GDM1 (cell line): ENCODE measurements at places on chromosomes 3 and 15.
A peak's percentile ranks its signal among the peaks of the same experiment; 100 is the strongest.

- DNase-seq: no peak
Observed at GRCh38 chr3:74845081-74845480, 230.6 kb upstream of the CNTN3 start.

DNA sequence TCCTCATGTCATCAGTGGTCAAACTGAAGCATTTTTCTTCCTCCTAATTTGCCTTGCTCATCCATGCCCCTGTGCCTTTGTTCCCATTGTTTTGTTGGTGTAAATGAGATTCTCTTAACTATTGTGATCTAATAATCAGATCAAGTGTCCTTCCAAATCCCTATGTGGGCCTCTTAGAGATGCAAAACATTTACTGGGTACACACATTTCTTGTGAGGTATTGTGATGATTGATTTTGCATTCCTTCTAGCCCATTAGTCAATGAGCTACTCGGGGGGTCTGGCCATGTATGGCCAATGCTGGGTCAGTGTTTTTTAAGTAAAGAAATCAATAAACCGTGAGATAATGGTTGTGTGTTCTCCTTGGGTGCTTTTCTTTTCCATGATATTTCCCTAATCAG, 580.4 kb downstream of the VGLL3 start:
- DNase-seq: no peak

DNA sequence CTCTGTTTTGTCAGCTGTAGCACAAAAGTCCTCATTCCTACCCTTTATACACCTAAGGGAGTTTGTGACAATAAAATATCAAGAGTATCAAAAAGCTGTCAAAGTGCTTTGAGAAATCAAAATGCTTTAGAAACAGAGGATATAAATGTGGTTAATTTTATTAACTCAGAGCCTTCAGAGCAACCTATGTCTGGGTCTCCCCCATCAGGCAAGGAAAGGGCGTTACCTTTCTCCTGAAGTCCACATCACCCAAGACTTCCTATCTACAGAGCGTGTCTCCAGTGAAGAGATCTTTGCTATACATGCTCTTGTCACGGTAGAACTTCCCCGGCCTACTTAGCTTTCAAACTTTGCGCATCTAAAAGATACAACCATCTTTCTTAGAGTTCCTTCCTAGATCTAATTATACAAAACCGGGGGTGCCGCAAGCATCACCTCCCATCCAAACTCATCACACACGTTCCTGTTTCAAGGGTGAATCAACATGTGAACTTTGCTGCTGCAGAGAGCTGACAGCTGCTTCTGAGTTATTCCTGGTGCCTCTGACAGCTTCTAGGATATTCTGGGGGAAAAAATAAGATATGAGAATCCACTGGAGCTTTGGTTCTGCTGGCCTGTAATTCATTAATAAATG, 93.0 kb downstream of the RARB start:
- DNase-seq: no peak

DNA sequence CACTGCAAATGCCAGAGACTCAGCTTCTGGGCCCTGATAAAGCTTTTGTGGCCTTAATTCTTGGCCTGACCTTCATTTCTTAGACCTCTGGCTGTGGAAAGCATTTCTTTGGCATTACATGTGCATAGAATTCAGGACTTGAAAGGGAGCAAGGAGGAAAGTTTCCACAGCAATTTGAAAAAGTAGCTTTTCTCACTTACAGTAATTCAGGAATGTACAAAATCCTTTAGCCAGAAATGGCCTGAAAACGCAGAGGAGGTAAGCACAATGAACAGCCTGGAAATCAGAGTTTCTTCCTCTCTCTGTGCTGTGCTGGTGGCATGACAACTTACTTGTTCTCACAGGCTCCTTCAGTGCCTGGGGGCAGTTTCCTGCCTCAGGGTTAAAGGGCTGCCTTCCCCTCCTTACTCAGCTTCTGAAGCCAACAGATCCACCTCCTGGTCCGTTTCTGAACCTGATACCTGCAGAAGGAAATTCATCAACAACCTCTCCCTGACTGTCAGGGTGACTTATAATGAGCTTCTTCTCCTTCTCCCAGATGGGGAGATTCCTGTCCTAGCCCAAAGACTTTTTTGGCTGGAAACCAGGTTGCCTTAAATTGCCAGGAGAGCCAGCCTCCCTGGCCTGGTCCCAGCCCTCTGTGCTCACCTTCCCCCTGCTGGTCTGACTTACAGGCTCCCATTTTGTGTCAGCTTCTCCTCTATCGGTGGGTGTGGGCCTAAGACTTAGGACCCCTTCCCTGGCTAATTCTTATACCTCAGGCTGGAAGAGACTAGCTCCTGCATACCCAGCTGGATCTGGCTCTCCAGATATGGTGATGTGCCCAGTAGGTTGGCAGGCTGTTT, 102.3 kb downstream of the MYRIP start:
- no peak for DNase-seq

GRCh38 chr15:61681676-61682075, 378.6 kb downstream of the VPS13C start:
- no peak for DNase-seq

- DNase-seq: no peak
Observed at GRCh38 chr3:16290007-16290826, 25.2 kb downstream of the OXNAD1 start.

DNA sequence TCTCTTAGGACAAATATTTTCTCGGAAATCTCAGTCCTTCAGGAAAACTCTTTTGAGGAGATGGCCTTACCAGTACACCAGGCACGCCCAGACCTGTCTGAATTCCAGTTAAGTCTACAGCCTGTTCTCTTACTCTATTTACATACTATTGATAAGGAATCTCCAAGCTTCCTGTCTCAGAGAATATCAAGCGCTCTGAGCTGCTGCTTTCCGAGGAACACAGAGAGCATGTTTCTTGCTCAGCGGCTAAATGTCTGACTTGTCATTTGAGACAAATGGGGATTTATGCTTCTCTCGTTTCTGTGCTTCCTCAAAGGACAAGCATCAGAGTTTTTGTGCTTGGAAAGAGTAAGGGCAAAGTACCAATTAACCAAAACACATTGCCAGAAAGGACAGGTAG, 112.4 kb upstream of the CCDC54 start:
- DNase-seq: no peak

- DNase-seq: no peak
Observed at GRCh38 chr3:165753560-165753959, 83.7 kb downstream of the BCHE start.

- no peak for DNase-seq
Observed at GRCh38 chr3:105878061-105878460, 9.2 kb upstream of the CBLB start.

GRCh38 chr3:86794361-86795065, 196.4 kb downstream of the VGLL3 start:
- DNase-seq: no peak

DNA sequence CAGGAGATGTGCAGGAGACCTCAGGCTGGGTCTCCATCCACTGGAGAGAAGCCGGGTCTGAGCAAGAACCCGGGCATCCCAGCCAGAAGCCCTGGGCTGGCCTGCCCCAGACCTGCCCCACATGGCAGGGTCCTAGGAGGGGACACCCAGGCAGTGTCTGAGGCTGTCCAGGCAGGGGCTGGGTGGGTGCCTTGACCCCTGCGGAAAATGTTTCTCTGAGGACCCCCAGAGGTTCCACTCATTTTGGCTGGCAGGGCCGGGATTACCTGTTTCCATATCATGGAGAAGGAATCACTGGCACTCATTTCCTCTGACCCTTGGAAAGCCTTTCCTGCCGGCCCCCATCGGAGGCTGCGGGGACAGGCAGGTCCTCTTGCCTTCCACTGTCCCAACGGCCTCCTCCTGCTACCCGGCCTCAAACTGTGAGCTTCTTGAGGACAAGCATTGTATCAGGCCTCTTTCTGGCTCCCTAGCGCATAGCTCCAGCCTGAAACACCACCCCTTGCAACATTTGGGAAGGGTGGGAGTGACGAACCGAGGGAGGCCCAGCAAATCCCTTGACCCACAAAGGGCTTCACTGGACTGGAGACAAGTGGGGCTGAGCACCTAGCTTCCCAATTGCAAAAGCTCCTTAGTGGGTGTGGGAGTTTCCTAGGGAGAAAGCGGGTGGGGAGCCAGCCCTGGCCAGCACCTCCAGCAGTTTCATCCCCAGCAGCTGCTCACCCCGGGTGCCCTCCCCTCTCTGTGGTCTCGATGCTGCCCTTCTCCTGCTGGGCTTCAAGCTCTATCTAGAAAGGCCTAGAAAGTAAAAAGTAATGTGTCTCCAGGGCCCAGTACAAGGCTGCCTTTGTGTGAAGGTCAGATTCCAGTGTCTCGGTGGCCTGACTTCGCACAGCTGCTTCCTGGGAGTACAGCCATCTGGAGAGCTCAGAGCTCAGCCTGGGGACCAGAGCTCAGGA, 29.7 kb downstream of the ACSBG1 start:
- DNase-seq: no peak

DNA sequence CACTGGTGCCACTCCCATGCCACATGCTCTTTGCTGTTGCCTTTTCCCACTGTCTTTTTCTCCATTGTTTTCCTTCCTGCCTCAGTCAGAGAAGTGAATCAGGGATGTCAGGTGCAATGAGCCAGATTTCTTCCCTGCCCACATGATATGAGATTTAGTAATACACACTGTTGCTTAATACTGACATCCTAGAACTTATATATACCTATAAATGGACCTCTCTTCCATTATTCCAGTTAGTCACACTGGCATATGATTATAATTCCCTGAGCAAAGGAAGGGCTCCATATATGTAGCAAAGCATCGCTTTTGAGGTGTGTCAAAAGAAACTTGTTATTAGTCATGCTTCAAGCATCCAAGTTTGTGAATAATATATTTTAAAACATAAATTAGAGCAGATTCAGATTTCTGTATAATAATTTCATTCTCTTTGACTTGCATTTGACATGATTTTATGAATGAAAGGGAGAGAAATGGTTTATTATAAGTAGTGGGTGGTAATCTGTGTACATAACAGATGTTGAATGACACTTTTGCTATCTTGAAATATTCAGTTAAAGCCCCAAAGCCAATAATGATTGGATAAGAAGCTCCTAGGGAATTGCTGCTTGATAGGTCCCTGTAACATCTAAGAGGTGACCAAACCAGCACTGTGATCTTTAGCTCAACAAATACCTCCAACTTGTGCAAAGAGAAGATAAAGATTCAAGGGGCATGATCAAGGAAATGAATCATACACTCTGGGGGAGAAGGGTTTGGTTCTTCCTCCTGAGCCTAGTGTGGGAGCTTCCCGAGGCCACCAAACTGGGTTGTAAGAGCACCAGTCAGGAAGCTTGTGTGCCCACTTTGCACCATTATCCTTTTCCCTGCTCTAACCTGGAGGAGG, 48.6 kb downstream of the CHST2 start:
- DNase-seq: peak; percentile 66

- no peak for DNase-seq
Observed at GRCh38 chr15:89630974-89631901, 24.0 kb downstream of the KIF7 start.

GRCh38 chr3:5929027-5929426, 741.5 kb downstream of the EDEM1 start:
- no peak for DNase-seq

DNA sequence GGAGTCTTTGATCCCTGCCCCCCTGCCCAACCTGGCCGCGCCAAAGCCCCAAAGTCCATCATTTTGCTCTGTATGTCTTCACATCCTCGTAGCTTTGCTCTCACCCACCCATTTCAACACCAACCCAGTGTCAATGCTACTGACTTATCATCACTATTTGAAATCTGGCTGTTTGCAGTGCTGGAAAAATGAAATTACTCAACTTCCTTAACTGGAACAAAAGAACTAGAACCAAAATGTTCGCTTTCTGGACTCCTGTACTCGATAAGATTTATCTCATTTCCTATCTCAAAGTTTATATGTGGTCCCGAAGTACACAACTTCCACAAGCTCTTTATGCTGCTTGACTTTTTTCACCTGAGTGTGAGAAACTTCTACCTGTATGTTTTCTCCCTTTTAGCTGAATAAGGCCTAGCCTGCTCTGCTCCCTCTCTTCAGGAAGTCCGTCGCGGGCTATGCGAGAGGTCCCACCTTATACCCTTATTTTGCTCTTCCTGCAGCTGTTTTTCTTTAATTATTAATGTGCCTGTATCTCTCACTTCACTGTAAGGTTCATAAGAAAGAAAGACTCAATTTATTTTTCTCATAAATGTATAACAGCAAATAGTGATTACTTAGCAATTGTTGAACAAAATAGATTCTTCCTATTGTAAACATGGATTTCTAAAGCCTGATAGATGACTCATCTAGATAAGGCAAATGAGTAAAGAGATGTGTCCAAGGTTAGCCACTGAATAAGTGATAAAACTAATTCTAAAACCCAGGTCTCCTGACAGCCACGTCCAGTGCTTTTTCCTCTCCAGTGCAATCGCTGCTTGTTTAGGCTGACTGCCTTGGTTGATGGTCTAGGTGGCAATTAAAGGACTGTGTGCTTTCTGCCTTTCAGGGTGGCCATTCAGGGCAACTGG, 464.1 kb upstream of the TPRG1 start:
- no peak for DNase-seq

GRCh38 chr3:43288366-43288765, 2.0 kb downstream of the SNRK start:
- no peak for DNase-seq

DNA sequence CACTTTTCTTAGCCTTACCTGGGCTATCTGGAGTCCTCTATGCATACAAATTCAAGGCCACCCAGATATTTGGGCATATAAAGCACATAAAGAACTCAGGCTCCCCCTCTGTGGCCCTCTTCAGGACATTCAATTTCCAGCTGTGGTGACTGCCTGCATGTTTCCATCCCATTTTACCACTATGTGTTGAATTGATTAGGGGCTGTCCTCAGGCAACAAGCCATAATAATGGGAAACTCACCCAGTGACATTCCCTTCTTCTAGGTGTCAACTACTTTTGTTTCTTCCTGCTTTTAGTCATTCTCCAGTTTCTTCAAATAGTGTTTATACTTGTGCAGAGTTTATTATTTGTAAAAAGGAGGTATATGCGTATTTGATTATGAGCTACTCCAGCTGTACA, 18.0 kb downstream of the NRG4 start:
- no peak for DNase-seq

DNA sequence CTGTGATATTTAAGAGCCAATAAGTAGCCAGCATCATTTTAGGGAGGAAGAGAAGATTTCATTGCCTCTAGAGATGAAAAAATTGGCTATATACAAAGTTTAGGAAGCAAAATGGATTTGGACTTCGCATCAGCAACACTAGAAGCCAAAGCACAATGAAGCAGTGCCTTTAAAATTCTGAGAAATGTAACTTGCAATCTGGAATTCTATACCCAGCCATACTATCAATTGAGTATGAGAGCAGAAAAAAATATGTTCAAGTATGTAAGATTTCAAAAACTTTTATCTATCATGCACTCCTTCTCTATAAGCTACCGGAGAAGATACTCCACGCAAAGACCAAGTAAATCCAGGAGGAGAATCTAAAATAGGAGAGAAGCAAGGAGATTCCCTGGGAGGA, 47.4 kb upstream of the ATP13A3 start:
- DNase-seq: no peak

GRCh38 chr3:19945969-19946831, 697 bp upstream of the RAB5A start:
- no peak for DNase-seq

- DNase-seq: no peak
Observed at GRCh38 chr3:127719369-127719768, 46.6 kb downstream of the ABTB1 start.

- DNase-seq: no peak
Observed at GRCh38 chr3:124391774-124392173, 338.5 kb upstream of the UMPS start.

GRCh38 chr15:71191296-71191695, 76.0 kb downstream of the THSD4 start:
- DNase-seq: no peak

GRCh38 chr15:77874063-77874462, 203.4 kb downstream of the TBC1D2B start:
- no peak for DNase-seq
